Activated CD4-positive, alpha-beta T cell treated with anti-CD3 and anti-CD28 coated beads, Interleukin-2, amount 50 U/mL, for 4 hours (primary cell): ENCODE measurements at places on chromosomes 6 and 20.

DNA sequence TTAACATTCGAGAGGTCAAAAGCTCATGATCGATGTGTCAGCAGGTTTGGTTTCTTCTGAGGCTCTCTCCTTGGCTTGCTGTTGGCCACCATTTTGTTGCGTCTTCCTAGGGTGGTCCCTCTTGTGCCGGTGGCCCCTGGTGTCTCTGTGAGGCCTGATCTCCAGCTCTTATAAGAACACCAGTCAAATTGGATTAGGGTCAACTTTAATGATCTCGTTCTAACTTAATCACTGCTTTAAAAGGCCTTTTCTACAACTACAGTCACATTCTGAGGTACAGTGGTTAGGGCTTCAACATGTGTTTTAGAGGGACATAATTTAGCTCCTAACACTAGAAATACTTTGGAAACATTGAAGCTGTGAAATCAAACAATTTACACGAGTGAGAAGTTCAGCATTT lies 240.8 kb upstream of the KCNQ5 start:
- DNase-seq, result no peak

DNA sequence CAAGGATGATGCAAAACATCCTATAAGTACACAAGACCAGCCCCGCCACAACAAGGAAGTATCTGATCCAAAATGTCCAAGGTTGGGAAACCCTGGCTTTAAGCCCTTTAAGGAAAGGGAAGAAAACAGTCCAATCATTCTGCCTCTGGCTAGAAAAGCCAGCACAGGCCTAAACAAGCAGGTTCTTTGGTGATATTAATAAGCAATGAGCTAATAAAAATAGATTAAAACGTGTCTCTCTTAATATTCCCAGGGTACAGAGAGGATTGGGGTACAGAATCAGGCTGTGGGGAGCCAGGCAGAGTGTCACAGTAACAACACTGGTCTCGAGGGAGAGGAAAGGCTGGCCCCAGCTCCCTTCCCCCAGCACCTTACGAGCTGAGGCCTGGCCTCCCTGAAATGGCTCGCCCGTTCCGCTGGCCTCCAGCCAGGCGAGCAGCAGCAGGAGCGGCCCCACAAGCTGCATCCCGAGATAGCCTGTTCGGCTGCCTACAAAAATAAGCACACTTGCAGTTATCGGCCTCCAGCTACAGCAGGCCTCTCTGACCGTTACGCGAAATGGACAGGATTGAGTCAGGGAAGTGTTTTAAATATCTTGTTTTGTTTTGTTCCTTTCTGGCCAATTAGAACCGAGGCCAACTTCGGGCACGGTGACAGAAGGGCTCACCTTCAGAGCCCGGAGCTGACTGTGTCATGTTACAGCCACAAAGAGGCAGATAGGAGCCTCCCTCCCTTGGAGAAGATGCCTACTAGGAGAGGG lies 4.0 kb upstream of the ZMYND8 start:
- no peak for DNase-seq

GRCh38 chr6:133092771-133093170 lies 148.4 kb upstream of the EYA4 start:
- no peak for DNase-seq

DNA sequence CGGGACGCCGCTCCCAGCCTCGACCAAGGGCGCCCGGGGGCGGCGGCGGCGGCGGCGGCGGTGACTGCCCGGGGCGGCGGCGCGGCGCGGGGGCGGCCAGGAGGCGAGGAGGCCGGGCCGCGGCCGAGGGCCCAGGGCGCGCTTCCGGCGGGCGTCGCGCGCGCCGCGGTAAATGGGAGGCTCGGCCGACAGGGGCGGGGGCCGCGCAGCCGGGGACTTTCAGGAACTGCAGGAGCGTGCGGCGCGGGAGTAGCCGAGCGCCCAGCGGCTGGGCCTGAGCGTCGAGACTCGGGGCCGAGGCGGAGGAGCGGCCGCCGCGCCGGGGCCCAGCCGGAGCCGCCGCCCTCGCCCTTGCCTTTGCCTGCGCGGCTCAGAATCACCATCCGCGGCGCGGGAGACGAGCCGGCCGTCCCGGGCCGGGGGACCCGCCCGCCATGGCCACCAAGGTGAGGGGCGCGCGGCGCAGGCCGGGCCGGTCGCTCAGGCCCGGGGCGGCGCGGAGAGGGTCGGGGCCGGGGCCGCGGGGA lies at the start of gene SNX9:
TSS of gene SNX9 (plus strand) at position 246 of the 527 bp plus-strand sequence. CDS start at position 435, 189 bp downstream.
- DNase-seq, result peak; percentile 41

DNA sequence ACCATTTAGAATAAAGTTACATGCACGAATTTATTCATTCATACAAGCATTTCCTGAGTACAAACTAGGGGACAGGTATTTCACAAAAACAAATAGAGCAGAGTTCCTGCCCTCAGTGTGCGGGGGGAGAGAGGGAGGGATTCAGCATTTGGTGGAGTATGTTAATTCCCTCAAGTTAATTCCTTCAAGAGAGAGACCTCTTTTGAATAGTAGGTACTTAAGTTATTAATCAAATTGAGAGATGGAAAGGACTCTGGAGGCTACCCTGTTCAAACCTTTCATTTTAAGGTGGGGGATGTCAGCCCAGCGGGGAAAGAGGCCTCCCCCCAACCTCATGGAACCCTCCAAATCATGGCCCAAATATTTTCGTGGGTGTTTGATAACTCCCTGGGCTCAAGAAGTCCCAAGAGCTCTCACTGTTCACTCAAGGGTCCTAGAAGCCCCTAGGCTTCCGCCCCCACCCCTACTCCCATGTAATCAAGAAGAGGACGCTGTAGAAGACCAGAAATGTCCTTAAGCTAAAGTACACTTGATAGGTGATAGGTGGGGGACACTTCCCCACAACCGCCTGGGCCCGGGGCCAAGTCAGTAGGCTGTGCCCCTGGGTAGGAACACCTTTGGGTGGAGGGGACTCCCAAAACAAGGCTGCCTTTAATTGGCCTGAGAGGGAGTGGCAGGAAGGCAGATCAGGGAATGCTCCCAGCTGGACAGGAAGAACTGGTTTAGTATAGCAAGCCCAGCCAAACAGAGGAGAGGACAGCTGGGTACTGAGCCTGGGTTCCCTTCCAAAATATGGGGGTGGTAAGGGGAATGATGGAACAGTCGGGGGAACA lies 2.9 kb downstream of the SDC4 start:
- DNase-seq, result no peak

- DNase-seq, result peak; percentile 91
These were observed at the start of gene RIPK1 for GRCh38 chr6:3068329-3069214. Gene RIPK1, plus strand, starts transcription at chr6:3068494. Its CDS starts 8,330 bp downstream, at chr6:3076824.

DNA sequence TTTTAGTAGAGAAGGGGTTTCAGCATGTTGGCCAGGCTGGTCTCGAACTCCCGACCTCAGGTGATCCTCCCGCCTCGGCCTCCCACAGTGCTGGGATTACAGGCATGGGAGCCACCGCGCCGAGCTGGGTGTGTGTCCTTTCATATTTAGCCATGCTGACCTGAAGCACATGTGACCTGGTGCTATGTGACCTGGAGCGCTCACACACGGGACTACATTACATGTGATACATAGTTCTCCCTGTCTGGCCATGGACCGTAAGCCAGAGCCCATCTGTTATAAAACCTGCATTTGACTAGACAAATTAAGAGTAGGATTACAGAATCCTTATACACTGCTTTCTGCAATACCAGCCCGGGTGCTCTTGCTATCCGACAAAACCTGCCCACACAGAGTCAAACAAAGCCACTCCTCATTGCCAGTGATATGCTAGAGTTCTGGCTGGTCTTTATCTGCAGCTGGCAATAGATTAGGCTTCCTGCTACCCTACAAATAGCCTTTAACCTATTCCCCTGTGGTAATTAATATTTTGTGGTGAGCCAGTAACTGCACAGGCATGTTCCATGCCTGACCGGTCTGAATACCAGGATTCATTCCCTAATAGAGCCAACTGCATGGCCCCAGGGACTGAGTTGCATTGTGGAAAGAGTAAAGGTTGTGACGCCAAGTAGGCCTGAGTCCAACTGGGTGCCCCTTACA lies 26.3 kb upstream of the FAM50B start:
- no peak for DNase-seq

DNA sequence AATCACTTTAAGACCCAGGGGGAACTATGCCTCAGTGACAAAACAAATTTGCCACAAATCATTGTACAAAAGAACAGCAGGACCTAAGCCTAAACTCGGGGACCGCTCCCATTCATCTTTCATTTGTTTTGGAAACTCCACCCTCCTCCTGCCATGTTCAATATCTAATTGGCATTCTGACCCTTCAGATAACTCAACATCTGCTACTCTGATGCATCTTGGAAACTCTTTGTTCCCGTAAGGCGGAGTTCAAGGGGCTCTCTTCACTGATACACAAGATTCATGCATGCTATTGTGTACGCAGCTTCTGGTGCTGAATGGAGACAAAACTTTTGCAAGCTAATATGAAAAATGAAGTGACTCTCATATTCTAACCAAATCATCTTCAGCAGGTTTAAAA lies 187.6 kb downstream of the ZFP64 start:
- DNase-seq, result no peak

DNA sequence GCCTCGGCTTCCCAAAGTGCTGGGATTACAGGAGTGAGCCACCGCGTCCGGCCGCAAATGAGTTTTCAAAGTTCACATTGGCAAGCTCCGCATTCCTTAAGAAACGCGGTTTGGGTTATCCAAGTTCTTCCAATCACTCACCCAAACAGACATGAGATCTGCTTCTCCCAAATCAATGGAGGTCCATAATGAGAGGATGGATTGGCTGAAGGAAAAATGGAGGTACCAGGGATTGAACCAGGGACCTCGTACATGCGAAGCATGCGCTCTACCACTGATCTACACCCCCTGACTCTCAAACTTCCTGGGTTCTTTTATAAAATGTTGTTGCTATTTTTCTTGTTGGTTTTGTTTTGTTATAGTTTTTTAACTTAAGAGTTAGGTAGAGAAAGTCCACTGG lies 170.0 kb downstream of the GPX5 start:
- no peak for DNase-seq
